ENCODE measurements at places on chromosomes 5 and 9.

DNA sequence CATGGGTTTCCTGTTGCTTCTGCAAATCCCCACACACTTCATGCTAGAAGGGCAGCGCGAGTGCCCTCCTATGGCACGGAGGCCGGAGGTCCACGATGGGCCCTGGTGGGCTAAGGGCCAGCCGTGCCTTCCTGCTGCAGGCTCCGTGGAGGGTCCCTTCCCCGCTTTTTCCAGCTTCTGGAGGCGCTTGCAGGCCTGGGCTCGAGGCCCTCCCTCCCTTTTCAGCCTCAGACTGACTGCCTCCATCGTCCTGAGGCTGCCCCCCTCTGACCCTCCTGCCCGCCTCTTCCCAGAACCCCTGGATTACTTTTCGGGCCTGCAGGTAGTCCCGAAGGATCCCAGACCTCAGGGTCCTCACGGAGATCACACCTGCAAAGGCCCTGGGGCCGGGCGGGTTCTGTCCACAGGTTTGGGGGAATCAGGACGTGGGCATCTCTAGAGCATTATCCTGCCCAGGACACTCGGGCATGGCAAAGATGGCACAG is 3.2 kb upstream of the TERT start:
- DNase-seq = no peak

DNA sequence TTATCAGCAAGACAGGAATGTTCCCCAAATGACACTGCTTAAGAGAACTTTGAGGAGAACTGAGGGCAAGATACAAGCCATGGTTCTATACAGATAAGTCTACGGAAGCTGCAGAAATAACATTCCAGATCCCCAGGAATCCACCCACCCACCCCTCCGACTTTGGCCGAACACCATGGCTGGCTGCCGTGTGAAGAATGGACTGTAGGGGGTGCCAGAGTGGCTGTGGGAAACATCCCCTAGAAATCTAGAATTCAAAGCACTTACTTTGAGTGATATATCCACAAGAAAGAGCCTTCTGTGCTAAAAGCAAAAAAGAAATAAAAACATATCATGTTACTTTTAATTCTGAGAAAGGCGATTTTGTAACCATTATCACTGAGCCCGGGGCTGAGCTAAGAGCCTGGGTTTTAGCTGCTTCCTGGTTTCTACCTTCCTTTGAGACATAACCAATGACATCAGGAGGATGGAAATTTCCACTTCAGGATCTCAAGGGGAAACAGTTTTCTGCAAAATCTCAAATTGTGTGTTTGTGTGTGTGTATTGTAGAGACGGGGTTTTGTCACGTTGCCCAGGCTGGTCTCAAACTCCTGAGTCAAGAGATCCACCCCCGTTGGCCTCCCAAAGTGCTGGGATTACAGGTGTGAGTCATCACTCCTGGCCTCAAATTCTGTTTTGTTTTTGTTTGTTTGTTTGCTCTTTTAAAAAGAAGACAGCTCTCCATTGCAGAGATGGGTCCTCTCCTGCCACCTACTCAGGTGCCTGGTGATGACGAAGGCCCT is 36.4 kb downstream of the GGTA1 start:
- DNase-seq = peak; percentile 64

GRCh38 chr5:163506095-163506457 is 657 bp downstream of the MAT2B start:
- no peak for DNase-seq

DNA sequence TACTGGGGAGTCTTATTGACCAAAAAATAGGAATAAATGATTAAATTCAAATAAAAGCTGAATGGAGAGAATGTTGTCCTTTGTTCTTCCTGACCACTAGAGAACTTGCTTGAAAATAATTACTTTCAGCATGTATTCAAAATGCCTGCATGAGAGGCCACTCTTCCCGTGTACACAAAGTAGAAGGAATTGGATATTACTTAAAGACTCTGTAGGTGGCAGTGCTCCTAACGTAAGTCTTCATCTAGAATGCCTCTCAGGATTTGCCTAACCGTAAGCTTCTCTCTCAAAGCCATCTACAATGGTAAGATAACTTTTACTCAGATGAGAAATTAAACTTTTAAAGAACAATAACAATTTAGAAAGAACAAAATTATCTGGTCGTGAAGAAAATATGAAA is 620.0 kb upstream of the CCNG1 start:
- DNase-seq = no peak

DNA sequence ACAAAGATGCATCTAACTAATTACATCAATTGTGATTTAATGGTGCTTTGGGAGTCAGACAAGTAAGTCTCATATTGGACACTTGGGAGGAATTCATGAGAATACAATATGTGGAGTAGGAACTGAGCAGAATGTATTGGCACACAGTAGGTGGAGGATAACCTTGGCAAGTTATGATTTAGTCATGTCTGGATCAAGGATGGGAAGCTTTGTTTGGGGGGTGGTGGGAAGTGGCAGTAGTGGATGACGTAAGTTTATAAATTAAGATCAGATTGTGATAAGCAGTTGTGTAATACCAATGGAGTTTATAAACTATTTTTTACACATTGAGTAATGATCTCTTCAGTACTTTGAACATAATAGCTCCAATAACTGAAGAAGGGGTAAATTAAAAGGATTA is 67.0 kb downstream of the SGCD start:
- DNase-seq = no peak

- DNase-seq = peak; percentile 8
Measured at GRCh38 chr5:120734033-120734432, 269.9 kb downstream of the PRR16 start.

- no peak for DNase-seq
Measured at GRCh38 chr9:120934281-120934680, 7.7 kb upstream of the TRAF1 start.

DNA sequence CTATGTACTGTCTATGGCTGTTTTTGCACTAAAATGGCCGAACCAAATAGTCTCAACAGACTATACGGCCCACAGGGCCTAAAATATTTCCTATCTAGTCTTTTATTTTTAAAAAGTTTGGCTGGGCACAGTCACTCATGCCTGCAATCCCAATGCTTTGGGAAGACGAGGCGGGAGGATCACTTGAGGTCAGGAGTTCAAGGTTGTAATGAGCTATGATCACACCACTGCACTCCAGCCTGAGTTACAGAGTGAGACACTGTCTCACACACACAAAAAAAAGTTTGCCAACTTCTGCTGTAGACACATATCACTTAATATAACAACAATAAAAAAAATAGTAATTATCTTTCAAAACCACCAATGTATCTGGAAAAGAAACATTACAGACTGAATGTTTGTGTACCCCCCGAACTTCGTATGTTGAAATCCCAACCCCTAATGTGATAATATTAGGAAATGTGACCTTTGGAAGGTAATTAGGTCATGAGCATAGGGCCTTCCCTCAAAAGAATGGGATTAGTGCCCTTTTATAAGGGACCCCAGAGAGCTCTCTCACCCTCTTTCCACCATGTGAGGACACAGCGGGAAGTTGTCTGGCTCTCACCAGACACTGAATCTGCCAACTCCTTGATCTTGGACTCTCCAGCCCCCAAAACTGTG is 53.5 kb upstream of the HK3 start:
- DNase-seq = no peak

GRCh38 chr9:91038483-91039124 is 237.0 kb downstream of the SYK start:
- no peak for DNase-seq

GRCh38 chr9:110753731-110754231 is 85.2 kb downstream of the MUSK start:
- no peak for DNase-seq

DNA sequence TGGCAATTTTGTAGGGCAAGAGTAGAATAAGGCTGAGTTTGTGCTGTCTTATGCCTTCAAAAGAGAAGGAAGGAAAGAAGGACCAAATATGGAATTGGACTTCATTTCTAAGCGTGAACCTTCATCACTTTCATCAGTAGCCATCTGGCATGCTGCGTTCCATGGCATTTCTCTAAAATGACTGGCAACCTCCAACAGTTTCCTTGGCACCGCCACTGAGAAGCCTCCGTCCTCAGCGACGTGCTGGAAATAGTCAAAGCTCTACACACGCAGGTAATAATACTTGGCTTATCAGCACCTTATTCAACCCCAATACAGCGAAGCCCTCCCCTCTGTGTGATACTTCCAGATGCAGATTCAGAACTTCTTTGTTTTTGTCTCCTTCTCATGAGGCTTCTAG is 169.7 kb upstream of the CD180 start:
- DNase-seq = no peak

DNA sequence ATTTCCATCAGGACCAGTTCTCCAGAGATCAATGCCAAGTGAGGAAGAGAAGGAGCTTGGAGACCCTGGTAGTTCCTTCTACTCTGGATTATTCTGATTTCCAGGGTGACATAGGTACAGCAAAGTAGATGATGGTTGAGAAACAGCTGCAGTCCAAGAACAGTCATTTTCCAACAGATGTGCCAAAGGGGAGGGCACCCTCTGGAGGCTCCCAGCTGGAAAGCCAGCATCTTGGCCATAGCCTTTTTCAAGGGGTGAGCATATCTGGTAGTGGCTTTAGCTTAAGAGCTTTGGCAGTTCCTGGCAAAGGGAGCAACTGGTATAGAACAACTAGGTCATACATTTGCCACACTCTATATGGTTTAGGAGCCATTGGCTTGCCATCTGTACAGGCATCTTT is 492.7 kb downstream of the RASEF start:
- DNase-seq = no peak

DNA sequence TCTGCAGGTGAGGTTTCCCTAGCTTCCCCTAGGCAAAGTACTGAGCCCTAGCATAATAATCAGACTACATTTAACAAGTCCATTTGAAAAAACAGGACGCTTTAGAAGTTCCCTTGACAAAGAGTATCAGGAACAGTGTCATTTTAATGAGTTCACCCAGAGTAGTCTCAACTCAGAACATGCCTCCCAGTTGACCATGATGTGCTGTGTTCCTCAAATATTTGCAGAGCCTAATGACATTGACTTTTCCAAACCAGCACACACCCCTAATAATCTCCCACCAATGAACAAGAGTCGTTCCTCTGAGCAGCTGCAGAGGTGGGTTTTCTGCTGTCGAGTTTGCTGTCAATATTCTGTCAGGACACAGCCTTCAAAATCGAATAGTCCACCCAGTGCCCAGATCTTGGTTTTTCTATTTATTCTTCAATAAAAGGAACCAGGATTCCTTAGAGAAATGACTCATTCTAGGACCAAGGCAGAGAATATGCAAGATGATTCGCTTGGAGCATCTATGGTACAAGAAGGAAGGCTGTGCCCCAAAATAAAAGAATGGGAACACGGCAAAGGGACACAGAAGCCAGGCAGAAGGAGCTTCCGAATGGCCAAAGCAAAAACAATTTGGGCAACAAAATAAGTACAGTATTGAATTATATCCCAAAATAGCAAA is 57.6 kb downstream of the OTULIN start:
- no peak for DNase-seq

DNA sequence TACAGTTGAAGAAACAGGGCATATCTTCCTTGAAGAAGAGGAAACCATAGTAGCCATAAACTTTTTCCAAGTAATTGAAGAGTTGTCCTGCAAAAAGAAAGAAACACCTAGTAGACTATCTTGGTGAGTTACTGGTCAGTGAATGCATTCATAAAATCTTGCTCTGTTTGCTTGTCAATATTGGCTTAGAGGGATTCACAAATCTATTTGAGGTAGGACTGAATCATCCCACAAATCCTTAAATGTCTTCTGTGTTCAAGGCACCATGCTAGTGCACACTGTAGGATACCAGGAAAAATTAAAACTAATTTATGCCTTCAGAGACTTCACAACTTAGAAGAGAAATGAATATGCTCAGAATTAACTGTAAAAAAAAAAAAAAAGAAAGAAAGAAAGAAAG is 57.6 kb downstream of the GRAMD2B start:
- no peak for DNase-seq

DNA sequence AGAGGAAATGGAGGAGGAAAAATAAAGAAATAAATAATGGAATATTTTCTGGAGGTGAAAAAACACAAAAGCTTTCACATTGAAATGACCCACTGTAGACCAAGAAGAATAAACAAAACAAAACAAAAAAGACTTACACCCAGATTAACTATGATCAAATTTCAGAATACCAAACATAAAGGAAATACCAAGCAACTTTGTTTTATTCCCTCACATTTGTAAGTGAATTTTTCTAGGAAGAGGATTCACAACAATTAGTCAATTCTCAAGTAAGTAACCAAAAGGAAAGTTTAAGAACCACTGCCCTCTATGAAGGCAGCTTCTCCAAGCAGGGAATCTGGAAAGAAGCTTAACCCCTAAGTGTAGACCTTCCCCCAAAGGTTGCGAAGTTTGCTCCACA is 29.6 kb upstream of the B4GALT1 start:
- no peak for DNase-seq

DNA sequence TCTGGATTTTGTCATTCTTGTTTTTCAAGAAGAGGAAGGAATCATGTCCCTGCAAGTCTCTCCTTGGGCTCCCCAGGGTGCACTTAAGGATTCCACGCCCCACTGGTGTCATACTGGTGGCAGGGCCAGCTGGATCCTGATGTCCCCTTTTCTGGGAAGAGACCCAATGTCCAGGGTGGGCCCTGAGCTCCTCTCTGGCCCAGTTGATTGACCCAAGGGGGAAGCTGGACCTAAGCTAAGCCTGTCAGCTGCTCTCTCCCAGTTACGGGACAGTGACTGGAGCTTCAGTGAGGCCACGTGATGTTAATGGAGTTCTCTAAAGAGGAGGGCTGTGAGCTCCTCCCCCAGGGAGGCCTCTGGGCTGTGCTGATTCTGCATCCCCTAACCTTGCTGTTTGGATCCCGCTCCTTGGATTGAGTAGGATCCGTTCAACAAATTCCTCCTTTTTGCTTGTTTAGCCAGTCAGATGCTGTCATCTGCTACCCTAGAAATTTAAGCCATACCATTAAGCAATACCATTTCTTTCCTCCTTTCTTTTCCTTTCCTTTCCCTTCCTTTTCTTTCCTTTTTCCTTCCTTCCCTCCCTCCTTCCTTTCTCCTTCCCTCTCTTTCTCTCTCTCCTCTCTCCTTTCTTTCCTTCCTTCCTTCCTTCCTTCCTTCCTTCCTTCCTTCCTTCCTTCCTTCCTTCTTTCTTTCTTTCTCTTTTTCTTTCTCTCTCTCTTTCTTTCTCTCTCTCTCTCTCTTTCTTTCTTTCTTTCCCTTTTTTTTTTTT is 17.2 kb downstream of the NKX2-5 start:
- DNase-seq = no peak

- DNase-seq = no peak
Measured at GRCh38 chr5:131330031-131330430, 66.2 kb downstream of the CDC42SE2 start.

GRCh38 chr5:131617140-131617822 is 17.7 kb downstream of the RAPGEF6 start:
- DNase-seq = no peak

GRCh38 chr9:132019702-132020101 is 60.0 kb downstream of the MED27 start:
- DNase-seq = no peak

- DNase-seq = no peak
Measured at GRCh38 chr5:143398053-143398355, 5.5 kb downstream of the NR3C1 start.
